ENCODE measurements at places on chromosomes 4 and X.

GRCh38 chr4:83207497-83208101, 77.0 kb downstream of the COQ2 start:
- no peak for DNase-seq

GRCh38 chrX:23504540-23504884, 162.8 kb upstream of the PRDX4 start:
- DNase-seq: no peak

DNA sequence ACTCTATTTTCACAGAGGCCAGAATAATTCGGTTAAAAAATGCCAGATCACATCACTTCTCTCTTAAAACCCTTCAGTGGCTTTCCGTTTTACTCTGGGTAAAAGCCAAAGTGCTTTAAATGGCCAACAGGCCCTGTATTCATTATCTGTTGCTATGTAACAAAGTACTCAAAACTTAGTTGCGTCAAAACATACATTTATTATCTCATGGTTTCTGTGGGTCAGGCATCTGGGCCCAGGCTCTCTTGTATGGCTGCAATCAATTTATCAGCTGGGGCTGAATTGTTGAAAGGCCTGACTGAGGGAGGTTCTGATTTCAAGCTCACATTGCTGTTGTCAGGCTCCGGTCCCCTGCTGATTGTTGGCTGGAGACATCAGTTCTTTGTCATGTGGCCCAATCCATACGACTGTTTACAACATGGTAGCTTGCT, 72.7 kb upstream of the H2AZ1 start:
- no peak for DNase-seq

- DNase-seq: no peak
Observed at GRCh38 chrX:110133735-110134370, 130.9 kb downstream of the TMEM164 start.

DNA sequence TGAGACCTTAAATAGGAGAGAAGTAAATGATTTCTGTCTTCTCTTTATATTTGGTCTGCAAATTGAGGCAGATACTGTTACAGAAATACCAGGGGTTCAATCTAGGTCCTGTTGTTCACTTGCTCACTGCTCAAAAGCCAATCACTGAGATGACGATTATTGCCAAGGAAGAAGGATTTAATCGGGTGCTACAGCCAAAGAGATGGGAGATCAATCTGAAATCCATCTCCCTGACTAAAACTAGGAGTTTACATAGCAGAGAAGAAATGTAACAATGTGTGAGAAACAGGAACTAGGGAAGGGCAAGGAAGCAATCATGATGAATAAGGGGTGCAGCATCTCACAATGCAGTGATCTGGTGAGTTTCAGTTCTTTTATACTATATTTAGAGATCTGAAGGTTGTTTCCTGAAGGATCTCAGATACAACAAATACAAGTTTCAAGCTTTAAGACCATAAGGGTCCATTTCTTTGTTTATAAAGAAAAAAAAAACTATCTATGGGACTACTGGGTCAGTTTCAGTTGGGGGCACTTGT, 117.9 kb upstream of the FAM9B start:
- no peak for DNase-seq

GRCh38 chr4:186190581-186191199, 677 bp upstream of the CYP4V2 start:
- peak; percentile 66 for DNase-seq

DNA sequence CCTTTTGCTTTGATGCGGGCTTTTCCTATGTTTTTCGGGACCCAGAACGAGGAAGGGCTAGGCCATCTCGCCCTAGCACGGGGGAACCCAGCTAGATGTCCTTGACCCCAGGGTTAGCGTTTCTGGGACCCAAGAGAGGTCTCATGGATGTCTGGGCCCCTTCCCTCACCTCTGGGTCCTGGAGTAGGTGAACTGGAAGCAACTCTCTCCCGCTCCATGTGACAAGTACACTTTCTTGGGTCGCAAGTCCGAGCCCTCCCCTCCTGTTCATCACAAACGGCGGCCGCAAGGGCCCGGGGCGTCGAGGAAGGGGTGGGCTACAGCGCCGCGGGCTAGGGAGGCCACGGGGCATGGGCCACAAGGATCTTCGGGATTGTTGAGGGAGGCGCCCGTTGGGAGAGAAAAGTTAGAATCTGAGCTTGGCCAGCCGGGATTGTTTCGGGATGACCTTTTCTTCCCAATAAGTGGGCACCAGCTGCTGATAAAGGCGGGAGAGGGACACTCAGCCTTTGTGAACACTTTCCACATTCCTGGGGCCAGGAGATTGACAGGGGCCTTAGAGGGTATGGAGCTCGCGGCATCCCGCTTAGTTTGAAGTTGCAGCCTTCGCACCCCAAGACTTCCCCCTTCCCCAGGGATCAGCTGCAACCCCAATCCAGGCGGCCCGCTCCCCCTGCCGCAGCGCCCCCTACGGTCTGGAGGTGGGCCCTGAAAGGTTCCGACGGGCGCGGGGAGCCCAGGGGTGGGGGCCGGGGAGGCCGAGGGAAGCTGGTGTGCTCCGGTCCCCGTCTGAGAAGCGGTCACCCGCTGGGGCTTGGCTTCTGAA, 136.9 kb upstream of the ZIC3 start:
- no peak for DNase-seq

DNA sequence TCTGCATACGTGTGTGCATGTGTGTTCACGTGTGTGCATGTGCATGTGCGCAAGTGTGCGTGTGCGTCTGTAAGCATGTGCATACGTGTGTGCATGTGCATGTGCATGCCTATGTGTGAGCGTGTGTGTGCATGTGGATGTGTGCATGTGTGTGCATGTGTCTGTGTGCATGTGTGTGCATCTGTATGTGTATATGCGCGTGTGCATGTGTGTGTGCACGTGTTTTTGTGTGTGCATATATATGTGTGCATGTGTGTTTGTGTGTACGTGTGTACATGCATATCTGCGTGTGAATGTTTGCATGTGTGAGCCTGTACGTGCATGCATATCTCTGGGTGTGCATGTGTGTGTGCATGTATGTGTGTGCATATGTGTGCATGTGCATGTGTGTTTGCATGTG, 35.7 kb upstream of the DRD5 start:
- DNase-seq: no peak

DNA sequence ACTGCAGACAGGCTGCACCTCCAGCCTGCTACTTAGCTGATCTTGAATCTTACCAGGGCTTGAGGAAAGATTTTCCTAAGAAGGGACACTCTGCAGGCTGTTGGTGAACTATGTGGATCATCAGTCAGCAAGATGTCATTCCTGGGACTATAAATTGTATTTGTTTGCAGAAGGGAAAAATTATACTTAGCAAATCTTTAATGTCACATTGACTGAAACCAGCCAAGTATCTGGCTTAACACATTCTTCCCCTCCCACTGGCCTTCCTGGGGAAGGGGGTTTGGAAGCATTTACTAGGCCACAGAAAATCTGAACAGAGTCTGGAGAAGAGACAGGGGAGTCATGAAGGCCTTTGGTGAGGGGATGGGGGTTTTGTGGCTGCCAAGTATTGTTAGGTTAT, 156.7 kb upstream of the EOLA2 start:
- DNase-seq: no peak

DNA sequence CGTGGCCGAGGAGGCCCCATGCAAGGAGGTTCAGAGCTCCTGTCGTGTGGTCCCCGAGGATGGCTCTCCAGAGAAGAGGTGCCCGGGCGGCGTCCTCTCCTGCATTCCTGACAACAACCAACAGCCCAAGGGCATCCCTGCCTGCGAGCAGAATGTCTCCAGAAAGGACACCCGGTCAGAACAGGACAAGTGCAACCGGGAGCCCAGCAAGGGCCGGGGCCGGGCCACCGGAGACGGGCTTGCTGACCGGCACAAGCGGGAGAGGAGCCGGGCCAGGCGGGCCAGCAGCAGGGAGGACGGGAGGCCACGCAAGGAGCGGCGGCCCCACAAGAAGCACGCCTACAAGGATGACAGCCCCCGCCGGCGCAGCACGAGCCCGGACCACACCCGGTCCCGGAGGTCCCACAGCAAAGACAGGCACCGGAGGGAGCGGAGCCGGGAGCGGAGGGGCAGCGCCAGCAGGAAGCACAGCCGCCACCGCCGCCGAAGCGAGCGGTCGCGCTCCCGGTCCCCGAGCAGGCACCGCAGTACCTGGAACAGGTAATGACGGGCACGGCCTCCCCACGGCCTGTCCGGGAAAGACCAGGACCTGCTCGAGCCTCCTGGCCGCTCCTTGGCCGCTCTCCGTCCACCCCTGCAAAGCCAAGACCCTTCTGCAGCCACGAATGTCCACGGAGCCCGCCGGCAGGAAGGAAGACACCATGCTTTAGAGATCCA, 9.8 kb downstream of the AKAP17A start:
- DNase-seq: no peak

DNA sequence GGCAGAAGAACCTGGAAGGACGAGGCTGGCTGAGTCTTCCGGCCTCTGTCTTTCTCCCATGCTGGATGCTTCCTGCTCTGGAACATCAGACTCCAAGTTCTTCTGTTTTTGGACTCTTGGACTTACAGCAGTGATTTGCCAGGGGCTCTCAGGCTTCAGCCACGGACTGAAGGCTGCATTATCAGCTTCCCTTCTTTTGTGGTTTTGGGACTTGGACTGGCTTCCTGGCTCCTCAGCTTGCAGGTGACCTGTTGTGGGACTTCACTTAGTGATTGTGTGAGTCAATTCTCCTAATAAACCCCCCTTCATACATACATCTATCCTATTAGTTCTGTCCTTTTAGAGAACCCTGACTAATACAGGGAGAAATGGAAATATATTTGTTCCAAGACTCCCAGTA, 265.8 kb downstream of the PCDH18 start:
- no peak for DNase-seq

GRCh38 chrX:137062915-137063617, 29.3 kb upstream of the GPR101 start:
- no peak for DNase-seq

- DNase-seq: no peak
Observed at GRCh38 chr4:22482250-22483127, 33.4 kb downstream of the ADGRA3 start.

DNA sequence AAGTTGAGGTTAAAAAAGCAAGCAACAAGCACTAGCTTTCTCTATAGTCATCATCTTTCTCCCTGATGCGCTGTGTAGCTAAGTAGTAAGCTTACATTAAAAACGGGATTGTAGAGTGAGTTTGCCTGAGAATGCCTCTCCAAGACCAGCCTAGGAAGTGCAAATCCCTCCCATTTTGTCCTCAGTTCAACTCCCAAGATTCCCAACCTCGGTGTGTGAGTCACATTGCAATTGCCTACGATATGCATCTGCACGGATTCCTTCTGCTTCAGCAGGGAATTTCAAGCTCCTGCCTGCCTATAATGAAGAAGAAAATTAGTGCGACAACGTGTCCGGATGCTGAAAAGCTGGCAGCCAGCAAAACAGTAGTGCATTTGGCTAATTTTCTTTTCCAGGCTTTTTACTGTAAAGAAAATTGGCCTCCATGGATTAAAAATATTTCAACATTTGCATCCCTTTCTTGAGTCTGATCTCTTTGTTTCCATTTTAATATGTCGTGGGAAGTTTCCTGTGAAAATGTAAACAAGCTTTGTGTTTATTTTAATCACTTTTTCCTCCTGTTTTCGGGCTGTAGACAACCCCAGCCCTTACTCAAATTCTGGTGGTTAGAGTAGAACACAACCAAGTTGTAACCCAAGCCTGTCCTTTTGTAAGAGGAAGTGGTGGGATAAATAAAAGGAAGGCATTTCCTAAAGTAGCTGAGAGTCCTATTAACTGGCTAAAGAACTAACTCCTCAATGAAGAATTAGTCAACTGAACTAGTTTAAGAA, 58.4 kb upstream of the TET2 start:
- DNase-seq: peak; percentile 0

DNA sequence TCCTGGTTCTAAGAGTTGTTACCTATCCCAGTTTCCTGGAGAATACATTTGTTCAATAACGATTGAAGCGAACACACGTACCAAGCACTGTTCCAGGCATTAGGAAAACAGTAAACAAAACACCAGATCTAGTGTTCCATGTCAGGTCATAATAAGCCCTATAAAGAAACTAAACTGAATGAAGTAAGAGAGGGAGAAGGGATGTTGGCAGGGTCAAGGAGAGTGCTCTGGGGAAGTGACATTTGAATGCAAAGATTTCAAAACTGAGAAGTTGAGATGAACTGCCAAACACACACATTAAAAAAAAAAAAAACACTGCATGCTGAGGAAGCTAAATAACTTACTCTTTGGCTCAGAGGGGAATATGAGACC, 14.4 kb upstream of the ENAM start:
- no peak for DNase-seq

DNA sequence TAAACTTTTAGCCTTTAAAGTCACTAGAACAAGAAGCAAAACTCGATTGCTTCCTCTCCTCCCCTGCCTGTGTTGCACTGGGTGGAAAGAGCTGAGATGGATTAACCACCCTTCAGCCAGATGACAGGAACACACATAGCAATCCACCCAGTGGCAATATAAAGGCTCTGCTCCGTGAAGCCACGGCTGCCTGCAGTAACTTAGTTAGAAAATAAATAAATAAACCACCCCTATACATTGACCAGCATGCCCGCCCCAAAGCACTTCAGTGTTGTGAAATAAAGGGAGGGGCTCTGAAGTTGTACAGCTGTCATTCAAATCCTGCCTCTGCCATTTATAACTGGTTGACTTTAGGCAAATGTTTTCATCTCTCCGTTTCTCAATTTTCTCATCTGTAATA, 217.1 kb upstream of the LDB2 start:
- DNase-seq: no peak

DNA sequence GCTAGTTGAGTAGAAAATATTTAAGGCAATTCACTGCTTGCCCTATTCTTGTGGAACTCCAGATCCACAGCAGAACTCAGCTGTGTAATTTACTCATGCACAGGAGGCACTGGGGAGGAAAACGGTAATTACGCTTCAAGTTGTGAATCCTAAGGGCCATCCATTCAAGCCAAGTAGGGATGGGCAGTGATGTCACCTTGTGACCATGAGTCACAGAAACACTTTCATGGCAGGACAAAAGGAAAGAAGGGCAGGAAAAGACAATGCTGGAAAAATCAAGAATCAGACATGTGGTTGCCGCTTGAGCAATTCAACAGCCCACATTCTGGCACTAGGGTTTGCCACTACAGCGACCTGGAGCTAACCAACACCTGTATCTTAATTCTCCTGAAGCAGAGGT, 1.4 kb downstream of the PAQR3 start:
- DNase-seq: no peak

GRCh38 chrX:1394731-1395501, 3.0 kb upstream of the SLC25A6 start:
- DNase-seq: no peak

DNA sequence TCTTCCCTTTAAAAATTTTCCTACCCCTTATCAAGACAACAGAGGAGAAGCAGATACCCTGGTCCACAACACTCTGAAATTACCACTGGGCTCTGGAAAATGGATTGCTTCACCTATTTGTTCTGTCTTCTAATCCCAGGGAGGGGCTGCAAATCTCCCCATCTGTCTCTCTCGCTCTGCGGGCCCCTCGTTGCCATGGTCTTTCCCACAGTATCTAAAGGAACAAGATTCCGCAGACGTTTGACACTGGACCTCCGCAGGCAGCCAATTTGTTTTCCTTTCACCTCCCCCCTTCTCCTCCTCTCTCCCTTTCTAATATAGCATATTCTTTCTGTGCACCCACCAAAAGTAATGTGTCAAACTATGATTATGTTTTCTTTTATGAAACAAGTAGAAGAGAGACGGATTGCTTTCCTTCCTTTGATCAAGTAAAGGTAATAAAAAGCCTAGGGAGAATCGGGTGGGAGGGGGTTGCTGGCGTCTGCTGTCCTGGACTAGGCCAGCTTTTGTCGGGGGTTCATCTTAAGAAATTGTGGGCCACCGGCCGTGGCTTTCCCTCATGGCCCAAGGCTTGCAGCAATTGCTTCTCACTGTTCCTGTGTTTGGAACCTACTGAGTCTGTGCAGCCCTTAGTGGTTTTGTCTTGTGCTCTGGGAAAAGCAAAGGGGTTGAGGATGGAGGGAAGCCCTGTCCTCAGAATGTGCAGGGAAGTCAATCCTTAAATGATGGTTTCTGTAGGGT, 81.0 kb downstream of the MGST2 start:
- DNase-seq: no peak

- DNase-seq: no peak
Observed at GRCh38 chr4:140612357-140612756, 43.6 kb upstream of the UCP1 start.
